ENCODE measurements at places on chromosomes 4 and X.

- no peak for DNase-seq
Observed at GRCh38 chr4:174314770-174315169, 31.1 kb downstream of the CEP44 start.

- no peak for DNase-seq
Observed at GRCh38 chr4:184536881-184537248, 62.5 kb upstream of the IRF2 start.

DNA sequence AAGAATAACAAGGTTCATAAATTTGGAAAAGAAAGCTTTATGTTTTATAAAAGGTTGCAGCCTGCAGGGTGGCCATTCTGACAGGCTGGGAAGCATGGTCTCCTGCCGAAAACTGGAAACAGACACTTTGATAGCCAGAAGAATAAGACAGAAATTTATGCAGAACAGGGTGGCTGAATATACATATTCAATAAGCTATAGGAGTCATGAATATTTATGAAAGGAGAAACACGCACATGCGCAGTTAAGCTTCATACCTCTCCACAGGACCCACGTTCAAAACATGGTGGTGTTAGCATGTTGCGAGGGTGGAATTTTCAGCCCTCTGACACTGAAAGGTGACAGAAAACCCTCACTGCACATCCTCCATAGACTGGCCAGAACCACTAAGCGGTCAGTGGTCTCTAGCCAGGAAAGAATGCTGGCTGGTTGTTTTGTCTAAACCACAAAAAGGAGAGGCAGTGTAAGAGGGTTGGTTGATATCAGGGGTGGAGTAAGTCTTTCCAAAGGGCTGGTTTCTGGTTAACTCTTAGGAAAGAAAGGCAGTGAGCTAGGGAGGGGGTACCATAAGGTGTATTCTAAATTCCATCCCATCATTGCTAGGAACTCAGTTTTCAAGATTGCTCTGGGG, 58.2 kb downstream of the ANXA10 start:
- no peak for DNase-seq

- no peak for DNase-seq
Observed at GRCh38 chr4:41331224-41331623, 74.5 kb downstream of the UCHL1 start.

DNA sequence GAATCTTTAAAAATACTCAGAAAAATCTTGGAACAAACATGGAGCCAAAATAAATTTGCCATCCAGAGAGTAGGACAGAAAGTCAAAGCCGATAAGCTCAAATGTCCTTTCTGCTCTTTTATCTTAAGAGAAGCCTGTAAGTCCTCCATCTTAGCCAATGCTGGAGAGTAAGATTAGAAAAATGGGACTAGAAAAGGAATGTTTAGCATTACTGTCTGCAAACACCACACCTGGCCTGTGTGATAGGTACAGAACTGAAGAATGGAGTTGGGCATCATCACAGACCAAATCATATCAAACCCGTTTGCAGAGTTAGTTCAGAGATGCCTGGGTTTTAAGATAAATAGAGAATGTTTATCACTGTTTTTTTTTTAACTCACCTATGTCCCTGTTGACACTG, 10.5 kb upstream of the SLC39A8 start:
- DNase-seq, result no peak
